ENCODE measurements at places on chromosomes 4 and X.

DNA sequence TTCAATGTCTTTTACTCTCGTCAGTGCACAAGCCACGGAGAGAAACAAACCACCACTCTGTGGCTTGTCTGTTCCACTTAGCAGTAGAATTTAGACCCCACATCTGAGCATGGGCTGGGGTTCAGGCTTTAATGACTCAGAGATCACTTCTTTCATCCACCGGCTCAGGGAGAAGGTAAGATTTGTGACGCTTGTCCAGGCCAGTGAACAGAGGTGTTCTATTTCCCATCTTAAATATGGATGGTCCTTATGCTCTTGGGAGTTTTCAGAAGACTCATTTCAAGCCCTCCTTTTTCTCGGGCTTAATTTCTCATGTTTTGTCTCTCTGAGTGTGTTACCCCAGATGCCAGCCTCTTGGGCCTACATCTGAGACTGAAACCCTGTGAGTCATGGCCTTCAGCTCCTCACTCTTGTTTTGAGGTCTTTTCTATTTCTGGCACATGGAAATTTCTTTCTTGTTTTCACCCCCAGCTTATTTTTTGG lies 127.4 kb upstream of the SFRP2 start:
- peak; percentile 1 for DNase-seq

DNA sequence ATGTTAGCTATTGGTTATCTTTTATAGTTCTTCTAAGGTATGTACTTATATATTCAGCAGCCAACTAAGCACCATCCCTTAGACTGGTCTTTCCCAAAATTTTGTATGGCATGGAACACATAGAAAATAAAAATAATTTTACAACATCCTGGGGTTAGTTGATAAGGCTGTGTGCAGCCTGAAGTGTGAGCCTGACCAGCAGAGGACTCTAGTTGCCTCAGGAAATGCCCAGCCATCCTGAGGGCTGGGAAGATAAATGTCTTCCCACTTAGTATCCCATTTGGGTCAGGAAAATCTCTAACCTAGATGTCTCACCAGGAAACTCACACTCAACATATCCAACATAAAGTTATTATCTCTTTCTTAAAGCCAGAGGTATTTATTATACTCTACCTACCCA lies 251.4 kb upstream of the POF1B start:
- DNase-seq, result no peak

DNA sequence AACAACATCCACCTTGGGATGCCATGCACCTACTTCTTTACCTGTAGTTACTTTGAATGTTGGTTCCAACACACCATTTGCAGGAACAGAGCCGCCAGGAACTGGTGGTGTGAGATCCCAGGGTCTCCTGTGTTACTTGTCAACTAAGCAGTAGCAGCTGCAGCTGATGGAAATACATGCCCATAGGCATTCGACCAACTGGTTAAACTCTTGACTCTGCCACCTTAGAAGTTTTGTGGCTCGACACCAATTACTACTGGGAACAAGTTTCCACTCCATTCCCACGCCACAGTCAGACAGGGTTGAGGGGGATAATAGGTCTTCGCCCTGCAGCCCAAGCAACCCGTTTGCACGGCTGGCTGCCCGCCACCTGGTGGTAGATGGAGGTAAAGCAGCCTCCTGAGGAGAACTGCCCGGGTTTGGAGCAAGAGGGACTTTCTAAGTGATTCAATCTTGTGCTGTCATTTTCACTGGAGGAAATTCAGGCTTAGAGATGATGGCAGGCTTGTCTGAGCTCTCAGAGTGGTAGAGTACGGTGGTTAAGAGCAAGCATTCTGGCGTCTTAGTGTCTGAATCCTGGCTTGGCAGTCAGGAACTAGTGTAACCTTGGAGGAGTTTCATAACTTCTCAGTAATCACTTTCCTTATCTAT lies 119.1 kb upstream of the TRIM2 start:
- peak; percentile 74 for DNase-seq

DNA sequence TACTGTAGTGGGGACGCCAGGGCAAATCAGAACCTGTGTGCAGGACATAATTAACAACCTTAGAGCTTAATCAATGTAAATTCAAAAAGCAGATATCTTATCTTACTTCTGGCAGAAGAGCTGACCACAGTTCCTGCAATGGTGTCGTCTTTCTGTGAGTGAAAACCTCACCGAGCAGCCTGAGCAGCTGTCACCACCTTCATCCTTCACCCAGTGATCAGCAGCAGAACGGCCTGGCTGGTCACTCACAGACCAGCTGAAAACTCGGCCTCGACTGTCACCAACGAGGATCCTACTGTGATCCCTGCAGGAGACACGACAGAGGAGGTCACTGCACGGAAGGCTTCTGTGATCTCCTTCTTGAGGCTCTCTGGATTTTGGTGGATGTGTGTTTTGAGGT lies 94.2 kb downstream of the CDS1 start:
- DNase-seq, result no peak

GRCh38 chr4:10502717-10503116 lies 45.5 kb upstream of the ZNF518B start:
- no peak for DNase-seq

- no peak for DNase-seq
Measured at GRCh38 chrX:107135049-107135964, 16.7 kb upstream of the RBM41 start.

GRCh38 chr4:54586320-54586955 lies 71.3 kb upstream of the KIT start:
- DNase-seq, result no peak
